ENCODE measurements at places on chromosomes 12 and 14.

GRCh38 chr14:105022276-105022670 lies 1.4 kb upstream of the CDCA4 start:
- no peak for DNase-seq

- DNase-seq = no peak
Observed at GRCh38 chr12:57254506-57255280, 3.7 kb upstream of the STAC3 start.

DNA sequence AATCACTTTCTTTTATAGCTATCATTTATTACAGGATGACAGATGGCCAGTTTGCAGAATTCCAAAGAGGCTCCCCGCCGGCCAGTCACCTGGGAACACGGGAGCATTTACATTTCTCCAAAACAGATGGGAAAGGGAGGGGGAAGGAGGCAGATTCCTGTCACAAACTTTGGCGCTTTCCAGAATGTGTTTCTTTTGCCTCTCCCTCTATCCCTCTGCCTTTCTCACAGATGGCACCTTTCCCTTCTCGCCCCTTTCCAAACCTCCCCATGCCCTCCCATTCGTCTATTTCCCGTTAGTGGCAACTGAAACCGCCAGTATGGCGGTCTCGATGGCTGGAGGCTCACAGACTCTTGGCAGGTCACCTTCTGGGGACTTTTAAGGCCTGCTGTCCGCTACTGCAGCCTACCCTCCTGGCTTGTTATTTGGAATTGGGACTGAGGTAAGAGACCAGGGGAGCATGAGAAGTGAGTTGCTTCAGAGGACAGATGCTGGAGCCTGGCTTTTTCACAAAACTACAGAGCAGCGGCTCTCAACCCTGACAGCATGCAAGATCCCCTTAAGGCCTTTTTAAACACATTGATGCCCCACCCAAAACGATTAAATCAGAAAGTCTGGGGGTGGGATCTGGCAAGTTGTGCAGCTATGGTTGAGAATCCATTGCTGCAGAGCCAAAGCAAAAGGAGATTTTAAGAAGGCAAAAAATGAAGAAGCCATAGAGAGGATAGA lies 161.5 kb upstream of the VASH1 start:
- DNase-seq = no peak

DNA sequence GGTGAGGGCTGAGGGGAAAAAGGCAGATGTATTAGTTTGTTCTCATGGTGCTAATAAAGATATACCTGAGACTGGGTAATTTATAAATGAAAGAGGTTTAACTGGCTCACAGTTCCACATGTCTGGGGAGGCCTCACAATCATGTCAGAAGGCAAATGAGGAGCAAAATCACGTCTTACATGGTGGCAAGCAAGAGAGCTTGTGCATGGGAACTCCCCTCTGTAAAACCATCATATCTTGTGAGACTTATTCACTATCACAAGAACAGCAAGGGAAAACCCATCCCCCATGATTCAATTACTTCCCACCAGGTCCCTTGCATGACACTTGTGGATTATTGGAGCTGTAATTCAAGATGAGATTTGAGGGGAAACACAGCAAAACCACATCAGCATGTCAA lies 1220.9 kb downstream of the GALC start:
- no peak for DNase-seq

GRCh38 chr14:40447017-40447416 lies 1014.8 kb upstream of the FBXO33 start:
- DNase-seq = no peak

GRCh38 chr12:121283388-121283787 lies 13.1 kb downstream of the CAMKK2 start:
- DNase-seq = no peak

- no peak for DNase-seq
Observed at GRCh38 chr12:95151406-95151805, 65.9 kb downstream of the FGD6 start.

- no peak for DNase-seq
Observed at GRCh38 chr12:74620921-74621320, 83.3 kb downstream of the ATXN7L3B start.

- DNase-seq = no peak
Observed at GRCh38 chr12:72256725-72257124, 15.4 kb upstream of the TRHDE start.

GRCh38 chr12:54956818-54957641 lies 27.5 kb downstream of the TESPA1 start:
- DNase-seq = no peak
